ENCODE measurements at places on chromosomes 7 and 10. TPM values are rescaled to one million over a fixed set of nuclear protein-coding genes. Genes with fewer than 3 reads are reported as not detected.

TMEM60 gene
- 11.0 TPM for total RNA-seq

ADAM12 gene
- total RNA-seq, result 22.8 TPM

DNA sequence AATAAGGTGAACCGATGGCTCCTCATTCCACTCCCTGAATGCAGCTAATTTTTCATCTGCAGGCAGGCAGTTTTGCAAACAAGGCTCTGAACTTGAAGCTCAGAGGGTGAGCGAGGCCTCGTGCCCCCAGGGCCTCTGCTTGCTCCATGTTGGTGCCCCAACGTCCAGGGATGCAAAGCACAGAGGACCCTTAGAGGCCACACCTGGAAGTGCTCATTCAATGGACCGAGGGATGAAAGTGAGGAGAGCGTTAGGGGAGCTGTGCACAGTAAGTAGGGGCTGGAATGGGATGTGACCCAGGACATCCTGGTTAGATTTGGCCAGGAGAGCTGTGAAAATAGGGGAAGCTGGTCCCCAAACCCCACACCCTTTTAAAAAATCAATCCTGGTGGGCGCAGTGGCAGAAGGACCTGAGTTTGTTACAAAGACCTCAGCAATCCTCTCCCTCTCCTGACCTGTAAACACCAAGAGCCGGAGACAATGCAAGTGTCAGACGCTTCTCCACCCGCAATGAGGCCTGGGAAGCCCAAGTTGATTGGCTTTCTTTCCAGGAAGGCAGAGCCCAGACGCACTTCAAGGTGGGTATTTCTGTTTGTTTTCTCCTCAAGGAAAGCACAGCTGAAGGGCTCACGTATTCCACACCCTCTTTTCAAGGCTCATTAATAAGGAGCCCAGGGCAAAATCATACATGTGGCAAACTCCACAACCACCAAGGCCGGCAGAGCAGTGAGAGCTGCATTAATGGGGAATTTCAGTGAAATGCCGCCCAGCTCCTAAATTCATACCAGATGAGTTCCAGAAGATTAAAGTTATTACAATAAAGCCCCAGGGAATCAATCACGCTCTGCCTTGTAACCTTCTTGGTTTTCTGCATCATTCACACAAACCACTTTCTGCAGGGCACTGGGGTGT is 14.1 kb upstream of the CXCL12 start:
- no peak for DNase-seq

GRCh38 chr10:6062101-6062771 is at the start of gene IL2RA:
Gene IL2RA, minus strand, starts transcription at chr10:6062367. Its CDS starts 216 bp downstream, at chr10:6062151.
- no peak for DNase-seq

- DNase-seq, result no peak
Measured at GRCh38 chr10:86105640-86106039, 261.0 kb downstream of the GRID1 start.

- DNase-seq, result no peak
Measured at GRCh38 chr7:45161138-45161537, 3.5 kb downstream of the RAMP3 start.

- DNase-seq, result no peak
Measured at GRCh38 chr7:143960813-143961610, 6.4 kb downstream of the OR2F1 start.

DNA sequence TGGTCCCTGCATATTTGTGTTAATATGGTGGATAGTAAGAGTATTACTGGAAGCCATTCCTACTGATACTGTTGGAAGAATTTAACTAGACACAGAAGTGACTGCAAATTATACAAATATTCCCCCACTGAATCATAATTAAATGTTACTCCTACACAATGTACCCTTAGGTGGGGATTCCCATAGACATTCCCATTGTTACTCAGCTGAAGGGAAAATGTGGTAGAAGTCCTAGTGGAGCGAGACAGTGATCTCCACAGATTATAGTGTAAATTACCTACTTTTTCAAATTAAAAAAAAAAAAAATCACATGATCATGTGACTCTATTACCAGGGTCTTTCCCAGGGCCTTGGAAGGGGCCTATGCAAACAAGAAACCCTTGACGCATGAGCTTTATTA is 611.8 kb downstream of the LRMDA start:
- DNase-seq, result no peak
